Stimulated activated CD4-positive, alpha-beta T cell treated with anti-CD3 and anti-CD28 coated beads, Interleukin-1b, Interleukin-23, amount 100 ng/mL, for 1 hour (primary cell): ENCODE measurements at places on chromosomes 11 and 22.

GRCh38 chr11:10158461-10158860 is 135.6 kb downstream of the SBF2 start:
- DNase-seq, result no peak

- DNase-seq, result no peak
These were observed 33.2 kb downstream of the KMT5B start for GRCh38 chr11:68179847-68180246.

- peak; percentile 51 for DNase-seq
These were observed 1.1 kb downstream of the TM7SF2 start for GRCh38 chr11:65112546-65113360.

DNA sequence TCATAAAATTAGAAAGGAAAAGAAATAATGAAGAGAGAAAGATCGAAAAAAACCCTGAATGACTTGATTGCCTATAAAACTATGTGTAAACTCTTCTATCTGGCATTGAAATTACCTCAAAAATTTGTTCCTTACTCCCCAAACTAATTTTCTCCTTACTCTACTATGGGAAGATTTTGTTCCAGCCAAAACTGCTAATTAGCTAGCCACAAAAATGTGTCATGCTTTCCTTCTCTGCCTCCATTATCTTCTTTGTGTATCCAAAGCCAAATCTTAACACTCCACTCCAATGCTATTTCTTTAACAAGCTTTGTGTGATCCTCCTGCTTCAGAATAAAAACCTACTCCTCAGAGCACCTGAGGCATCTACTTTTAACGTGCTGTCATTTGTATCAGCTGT is 831.2 kb downstream of the METTL15 start:
- DNase-seq, result no peak

DNA sequence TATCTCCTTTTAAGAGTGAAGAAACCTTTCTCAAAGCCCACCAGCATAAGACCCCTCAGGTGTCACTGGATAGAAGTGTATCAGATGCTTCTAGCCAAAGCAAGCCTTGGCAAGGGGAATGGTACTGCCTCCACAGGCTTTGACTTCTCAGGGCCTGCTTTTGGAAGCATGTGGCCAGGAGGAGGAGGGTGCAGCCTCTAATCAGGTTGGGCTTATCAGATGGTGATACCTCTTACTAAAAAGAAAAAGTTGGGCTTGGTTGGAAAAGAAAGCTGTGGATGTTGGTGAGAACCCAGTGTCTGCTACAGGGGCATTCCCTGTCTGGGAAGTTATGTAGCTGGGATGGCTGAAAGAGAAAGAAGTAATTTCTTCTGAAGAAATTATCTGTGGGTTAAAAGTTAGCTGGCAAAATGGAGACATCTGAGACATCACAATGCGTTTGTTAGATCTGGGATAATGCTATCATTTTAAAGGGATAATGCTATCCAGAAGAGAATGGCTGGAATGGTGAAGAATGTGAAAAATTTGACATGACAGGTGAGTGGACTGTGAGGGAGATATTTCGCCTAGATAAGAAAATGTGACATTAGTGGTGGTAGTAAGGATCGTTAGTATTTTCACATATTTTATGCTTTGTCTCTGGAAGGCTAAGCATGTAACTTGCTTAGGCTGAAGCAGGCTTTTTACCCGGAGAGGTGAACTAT is 7.2 kb downstream of the APLP2 start:
- no peak for DNase-seq

GRCh38 chr22:42834177-42834949 is 22.7 kb downstream of the ARFGAP3 start:
- DNase-seq, result no peak
